Suppressor macrophage treated with lipopolysaccharide for 1 hour (primary cell): ENCODE measurements at places on chromosomes 4 and X.

DNA sequence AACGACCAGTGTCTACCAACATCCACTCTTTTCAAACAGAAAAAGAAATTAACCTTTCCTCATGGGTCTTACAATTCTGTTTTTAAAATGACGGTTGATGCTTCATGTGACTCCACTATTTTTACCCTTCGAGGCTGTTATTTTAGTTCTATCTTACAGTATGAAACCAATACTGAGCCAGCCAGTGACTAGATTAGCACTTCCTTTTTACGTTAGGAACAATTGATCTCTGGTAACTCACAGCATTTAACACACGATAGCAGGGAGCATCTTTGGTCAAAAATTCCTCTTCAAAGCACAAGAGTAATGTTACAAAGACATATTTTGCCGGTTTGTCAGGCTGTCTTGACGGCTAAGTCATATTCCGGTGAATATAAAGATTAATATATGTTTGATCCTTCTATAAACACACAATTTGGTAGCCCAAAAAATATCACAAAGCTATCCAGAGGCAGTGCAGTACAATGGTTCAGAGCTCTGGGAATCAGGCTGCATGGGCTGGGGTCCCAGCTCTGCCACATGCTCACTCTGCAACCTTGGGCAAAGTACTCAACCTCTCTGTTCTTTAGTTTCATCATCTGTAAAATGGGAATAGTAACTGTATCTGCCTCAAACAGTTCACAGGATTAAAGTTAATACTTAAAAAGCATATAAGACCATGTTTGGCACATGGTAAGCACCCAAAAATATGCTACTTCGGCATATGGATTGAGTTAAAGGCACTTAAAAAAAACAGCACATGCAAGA lies 62.9 kb upstream of the TXK start:
- no peak for DNase-seq

DNA sequence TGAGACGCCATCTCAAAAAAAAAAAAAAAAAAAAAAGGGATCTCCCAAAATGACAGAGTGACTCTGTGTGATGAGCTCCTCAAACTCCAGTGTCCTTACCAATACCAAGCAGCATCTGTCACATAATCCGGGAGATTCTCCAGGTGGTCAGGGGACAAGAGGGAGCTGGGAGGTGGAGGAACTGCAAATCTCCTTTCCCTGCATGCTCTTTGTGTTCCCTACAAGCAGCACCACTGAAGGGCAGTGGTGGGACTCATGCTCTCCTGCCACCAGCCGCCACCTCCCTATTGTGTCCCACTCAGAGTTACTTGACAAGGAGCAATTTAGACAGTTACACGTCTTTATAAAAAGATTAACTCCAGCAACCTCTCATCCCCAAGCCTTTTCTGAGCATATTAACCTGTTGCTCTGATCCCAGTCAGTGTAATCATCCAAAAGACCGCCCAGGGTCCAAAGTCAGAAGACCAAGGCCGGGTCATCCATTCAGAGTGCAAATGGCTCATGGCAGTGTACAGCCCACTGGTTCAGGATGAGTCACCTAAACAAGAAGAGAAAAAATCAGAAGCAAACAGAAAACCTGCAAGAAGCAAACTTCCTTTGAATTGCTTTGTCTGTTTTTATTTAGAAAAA lies 23.6 kb downstream of the MGST2 start:
- peak; percentile 40 for DNase-seq

DNA sequence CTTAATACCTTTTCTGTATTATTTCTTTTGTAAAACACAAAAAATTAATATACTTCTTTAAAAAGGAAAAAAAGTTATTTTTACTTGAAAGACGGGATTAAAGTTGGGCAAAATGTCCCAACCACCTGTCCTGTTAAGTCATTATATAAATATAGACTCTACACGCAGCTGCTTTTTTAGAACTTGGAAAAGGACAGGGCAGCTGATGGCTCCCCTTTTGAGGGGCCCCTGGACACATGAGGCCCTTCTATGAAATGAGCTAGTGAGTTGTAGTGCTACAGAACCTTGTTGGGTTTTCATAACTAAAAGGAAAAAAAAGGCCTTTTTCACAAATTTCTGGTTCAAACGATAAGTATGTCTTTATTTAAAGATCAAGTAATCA lies 600 bp upstream of the BEX2 start:
- DNase-seq: no peak

- no peak for DNase-seq
These were observed 77.7 kb upstream of the DCAF8L1 start for GRCh38 chrX:28058901-28059300.

DNA sequence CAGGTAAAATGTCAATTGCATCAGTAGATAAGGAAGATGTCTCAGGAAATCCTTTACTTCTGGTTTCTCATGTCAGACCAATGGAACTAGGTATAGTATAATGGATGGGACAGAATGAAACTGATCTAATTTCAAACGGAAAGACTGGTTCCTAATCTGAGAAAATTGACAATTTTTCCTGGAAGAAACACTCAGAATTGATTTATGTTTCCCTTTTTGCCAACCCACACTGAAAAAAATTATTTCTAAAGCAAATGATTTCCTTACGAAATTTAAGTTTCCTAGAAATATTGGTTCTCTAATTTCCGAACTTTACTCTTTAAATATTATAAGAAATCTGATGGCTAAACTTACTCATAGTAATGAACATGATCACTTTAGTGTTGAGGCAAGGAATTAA lies 19.1 kb downstream of the PPAT start:
- DNase-seq: no peak

GRCh38 chr4:2954358-2955185 lies 8.6 kb downstream of the NOP14 start:
- DNase-seq: peak; percentile 68

DNA sequence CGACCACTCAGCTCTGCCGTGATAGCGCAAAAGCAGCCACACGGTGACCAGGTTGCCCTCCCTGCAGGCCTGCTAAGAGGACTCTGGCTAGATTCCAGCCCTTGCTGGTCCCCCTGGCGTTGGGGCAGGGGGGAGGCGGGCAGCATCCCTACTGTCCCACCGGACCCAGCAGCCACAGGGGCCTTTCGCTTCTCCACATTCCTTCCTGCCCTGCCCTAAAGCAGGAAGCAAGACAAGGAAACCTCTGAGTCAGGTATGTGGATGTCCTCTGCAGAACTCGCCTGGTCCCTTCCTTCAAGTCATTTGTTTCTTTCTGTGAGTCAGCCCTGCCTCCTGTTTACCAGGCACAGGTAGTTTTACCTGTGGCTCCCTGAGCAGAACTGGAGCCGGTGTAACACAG lies 60.2 kb upstream of the CLDN34 start:
- no peak for DNase-seq

- no peak for DNase-seq
These were observed 38.5 kb upstream of the POU3F4 start for GRCh38 chrX:83469551-83469950.

DNA sequence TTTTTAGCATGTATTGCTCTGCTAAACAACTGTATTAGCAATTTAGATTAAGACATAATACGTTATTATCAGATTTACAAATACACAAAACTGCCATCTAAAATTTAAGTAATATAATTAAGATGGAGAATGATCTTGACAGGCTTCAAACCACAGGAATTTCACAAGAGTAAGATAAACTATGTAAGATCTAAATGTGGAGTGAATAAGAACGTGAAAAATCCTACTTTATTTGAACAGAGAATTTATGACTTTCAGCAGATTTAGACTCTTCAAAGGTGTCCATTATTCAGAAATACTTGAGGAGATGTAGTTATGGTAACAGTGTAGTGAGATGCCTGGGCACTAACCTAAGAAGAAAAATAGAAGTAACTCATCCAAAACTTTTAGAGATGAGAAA lies 73.2 kb downstream of the SLC4A4 start:
- DNase-seq: no peak

- no peak for DNase-seq
These were observed 202.0 kb downstream of the SLC4A4 start for GRCh38 chr4:71540749-71541269.

DNA sequence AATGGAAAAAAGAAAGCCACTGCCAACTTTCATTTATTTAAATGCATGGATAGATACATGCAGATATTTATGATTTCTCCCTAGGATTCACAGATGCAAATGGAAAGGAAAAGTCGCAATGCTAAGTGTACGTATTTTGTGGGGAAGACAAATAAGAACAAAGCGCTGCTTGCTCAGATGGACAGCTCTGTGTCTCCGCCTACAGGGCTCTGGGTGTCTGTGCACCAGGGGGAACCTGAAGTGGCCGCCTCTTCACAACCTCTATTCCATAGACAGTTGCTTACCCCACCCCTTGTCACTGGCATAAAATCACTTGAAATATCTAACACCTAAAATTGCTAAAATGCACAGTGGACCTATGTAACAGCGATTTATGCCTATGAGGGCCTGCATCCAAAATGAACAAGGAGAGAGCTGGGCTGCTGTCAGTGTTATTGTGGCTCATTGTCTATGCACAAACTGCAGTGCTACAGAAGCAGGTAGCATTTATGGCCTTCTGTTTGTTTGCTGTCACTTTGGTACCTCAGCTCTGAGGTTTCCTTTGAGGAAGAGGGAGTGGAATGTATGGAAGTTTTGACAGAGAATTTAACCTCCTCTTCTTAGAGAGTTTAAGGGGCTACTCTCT lies 58.6 kb upstream of the PAGE1 start:
- DNase-seq: peak; percentile 59

DNA sequence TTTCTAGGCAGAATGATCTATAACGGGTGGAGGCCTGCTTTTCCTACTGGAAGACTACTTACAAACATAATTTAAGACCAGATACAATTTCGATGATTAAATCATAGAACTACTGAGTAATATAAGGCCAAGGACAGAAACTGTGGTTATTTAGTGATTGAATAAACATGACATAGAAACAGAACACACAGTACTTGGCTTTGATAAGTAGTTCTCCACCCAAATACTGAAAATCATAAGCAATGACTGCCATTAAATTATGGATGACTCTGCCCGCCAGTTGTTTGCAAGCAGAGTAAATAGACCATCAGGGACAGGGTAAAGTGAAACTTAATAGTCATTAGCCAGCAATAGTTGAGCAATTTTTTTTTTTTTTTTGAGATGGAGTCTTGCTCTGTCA lies 17.2 kb upstream of the SMIM14 start:
- DNase-seq: no peak

GRCh38 chr4:23720556-23720955 lies 169.3 kb downstream of the PPARGC1A start:
- no peak for DNase-seq

DNA sequence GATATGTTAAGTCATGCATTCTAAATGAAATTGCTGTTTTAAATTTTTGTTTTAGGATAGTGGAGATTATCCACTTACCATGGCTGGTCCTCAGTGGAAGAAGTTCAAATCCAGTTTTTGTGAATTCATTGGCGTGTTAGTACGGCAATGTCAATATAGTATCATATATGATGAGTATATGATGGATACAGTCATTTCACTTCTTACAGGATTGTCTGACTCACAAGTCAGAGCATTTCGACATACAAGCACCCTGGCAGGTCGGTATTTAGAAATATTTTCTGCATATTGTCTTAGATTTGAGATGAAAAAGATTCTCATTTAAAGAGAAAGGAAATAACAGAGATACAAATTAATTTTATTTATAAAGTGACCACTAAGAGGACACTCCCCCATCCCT lies 83.6 kb downstream of the STAG2 start:
- DNase-seq: peak; percentile 22

GRCh38 chr4:89579771-89580170 lies 257.2 kb downstream of the SNCA start:
- no peak for DNase-seq

GRCh38 chr4:179415037-179415846 lies 1973.0 kb upstream of the AGA start:
- no peak for DNase-seq

DNA sequence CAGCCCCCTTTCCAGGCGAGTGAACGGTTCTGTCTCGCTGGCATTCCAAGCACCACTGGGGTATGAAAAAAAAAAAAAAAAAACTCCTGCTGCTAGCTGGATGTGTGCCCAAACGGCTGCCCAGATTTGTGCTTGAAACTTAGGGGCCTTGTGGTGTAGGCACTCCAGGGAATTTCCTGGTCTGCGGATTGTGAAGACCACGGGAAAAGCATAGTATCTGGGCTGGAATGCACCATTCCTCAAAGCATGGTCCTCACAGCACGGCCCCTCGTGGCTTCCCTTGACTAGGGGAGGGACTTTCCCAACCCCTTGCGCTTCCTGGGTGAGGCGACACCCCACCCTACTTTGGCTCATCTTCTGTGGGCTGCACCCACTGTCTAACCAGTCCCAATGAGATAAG lies 516.8 kb upstream of the FAM241A start:
- no peak for DNase-seq
